ENCODE measurements at places on chromosomes 13 and 19.

DNA sequence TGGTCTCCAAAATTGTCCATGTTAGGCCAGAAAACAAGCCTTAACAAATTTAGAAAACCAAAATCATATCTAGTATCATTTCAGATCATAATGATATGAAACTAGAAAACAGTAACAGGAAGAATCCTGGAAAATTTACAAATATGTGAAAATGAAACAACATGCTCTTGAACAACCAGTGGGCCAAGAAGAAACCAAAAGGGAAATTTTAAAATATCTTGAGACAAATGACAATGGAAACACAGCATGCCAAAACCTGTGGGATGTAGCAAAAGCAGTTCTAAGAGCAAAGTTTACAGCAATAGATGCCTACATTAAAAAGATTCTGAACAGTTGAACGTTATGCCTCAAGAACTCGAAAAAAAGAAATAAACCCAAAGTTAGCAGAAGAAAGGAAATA, 32.6 kb downstream of the VWA8 start:
- no peak for DNase-seq

DNA sequence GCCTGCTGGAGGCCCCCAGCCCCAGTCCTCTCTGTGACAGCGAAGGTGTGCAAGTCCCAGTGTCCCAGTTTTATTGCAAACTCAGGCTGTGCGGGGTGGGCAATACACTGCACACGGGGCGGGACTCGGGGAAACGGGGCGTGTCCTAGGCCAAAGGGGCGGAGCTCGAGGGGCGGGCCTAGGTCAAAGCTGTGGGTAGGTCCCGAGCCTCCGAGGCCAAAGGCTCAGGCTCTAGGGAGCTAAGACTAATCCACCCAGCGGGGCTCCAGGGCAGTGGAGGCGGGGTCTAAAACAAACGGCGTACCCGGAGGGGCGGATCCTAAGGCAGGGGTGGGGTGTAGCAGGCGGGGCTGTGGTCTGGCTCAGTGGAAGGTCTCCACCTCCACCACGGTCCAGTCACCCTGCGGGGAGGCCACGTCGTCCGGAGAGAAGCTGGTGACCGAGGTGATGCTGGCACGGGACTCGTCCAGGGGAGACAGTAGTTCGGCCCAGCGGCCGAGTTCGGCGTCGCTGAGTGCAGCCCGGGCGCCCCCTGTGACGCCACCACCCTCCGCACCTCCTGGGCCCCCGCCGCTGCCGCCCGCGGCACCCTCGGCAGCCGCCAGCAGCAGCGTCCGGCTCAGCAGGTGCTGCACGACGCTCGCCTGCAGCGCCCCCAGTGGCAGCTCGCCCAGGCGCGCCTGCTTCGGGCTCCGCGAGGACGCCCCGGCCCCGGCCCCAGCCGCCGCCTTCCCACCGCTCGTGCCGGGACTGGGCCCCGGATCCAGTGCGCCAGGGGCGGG, 5.3 kb downstream of the PRR36 start:
- DNase-seq = peak; percentile 89

- DNase-seq = no peak
Measured at GRCh38 chr13:36026531-36026930, 104.7 kb downstream of the DCLK1 start.

GRCh38 chr13:66803013-66803807, 426.9 kb downstream of the PCDH9 start:
- no peak for DNase-seq

DNA sequence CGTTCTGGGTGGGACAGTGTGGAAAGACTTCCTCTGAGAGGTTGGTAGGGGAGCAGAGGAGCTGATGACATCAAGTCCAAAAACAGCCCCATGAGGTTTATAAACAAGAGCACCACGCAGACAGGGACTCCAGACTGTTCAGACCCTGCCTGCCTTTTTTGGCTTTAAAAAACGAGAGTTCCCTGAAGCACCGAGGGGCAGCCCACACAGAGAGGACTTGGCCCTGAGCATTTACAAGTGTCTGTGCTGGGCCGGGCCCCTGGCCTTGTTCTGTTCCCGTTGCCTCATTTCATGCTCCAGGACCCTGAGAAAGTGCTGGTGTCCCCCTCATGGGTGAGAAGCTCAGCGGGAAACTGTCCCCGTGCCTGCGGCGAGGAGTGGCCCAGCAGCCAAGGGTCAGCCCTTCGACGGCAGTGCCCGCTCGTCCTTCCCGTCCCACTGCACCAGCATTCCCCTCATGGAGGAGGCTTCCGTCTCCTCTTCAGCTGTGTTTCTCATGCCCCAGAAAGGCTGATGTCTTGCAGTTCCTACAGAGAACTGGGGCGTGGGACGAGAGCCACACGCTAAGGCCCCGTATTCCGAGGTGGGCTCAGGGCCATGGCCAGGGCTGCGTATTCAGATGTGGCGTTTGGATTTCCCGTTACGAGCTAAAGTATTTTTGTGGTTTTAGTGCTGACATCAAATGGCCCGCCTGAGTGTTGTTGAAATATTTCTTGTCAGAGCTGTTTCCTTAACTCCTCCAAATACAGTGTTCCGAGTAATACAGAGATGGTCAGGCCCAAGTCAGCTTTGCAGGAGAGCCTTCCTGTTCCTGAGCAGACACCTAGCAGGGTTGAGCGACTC, 93.5 kb downstream of the ATP11A start:
- no peak for DNase-seq

GRCh38 chr13:21338639-21339278, 120.3 kb downstream of the ZDHHC20 start:
- DNase-seq = no peak

GRCh38 chr13:30759748-30760147, 24.4 kb downstream of the ALOX5AP start:
- DNase-seq = no peak

DNA sequence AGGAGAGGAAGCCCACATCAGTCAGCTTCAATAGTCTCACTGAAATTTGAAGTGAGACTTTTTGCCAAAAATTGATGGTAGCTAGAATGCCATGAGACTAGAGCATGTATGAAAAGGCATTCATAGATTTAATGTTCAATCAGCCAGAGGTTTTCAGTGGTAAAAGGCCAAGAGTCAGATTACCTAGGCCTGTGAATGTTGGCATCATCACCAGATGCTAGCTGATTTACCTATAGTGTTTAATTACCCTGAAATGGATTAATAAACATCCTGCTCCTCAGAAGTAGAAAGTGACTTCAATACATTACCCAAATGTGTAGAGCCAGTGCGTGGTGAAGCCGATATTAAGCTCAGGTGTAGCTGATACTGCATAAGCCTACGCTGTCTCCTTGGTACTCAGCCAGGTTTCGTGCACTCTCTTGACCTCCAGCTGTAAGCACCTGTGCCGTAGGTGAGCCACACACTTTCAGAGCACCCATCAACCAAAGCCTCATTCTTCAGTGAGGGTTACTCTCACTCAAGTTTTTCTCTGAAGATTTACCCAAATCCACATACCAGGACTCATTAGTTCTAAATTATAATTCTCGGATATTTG, 1140.3 kb upstream of the SLC10A2 start:
- no peak for DNase-seq

- no peak for DNase-seq
Measured at GRCh38 chr13:43816401-43816889, 29.7 kb upstream of the ENOX1 start.

- DNase-seq = no peak
Measured at GRCh38 chr13:67227131-67227983, 2.8 kb downstream of the PCDH9 start.

DNA sequence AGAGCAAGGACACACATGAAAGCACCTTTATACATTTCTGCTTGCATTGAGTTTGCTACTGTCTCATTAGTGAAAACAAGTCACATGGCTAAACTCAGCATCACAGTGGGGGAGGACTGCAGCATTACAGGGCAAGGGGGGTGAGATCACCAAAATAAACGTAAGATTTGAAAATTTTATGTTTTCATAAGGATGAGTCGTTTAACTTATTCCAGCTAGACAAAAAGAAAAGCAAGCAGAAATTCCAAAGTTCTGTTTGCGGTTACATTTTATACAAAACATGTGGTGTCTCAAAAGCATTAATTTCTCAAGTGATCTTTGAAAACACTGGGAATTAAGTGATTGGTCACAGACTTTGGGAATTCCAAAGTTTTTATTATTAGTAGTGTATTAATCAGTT, 261.4 kb upstream of the RXFP2 start:
- DNase-seq = no peak

DNA sequence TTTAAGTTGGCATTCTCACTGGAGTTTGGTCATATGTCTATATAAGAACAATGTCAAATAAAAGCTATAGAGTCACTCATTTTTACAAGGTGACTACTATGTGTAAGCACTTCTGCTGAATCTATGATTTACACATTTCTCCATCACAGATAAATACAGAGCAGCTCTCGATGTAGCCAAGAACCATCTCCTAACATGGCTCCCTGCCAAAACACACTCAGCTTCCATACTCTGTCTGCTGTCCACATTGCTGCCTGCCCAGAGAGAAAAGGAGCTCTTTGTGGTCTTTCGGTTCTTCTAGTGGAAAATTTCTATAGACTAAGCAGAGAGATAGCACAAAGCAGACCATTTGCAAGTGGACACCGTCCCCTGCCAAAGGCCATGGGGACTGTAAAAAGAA, 190.9 kb upstream of the KLF12 start:
- DNase-seq = no peak

GRCh38 chr13:76286178-76286577, 600.0 kb downstream of the KCTD12 start:
- DNase-seq = no peak

DNA sequence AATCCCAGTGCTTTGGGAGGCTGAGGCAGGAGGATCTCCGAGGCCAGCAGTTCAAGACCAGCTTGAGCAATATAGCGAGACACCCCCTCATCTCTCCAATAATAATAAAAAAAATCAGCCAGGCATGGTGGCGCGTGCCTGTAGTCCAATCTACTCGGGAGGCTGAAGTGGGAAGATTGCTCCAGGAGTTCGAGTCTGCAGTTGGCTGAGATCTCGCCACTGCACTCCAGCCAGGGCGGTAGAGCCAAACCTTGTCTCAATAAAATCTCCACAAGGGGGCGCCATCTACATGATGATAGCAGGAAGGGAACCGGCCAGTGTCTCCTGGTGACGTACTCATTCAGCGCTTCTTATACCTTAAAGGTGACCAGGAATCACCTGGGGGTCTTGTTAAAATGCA, 13.6 kb upstream of the C5AR1 start:
- DNase-seq = peak; percentile 89

- no peak for DNase-seq
Measured at GRCh38 chr19:10852098-10852800, 4.0 kb downstream of the C19orf38 start.
